ENCODE measurements at places on chromosomes 2 and 18.
A peak's percentile ranks its signal among the peaks of the same experiment; 100 is the strongest.

- DNase-seq = peak; percentile 65
These were observed 4.7 kb downstream of the CYTIP start for GRCh38 chr2:157438863-157439823.

- DNase-seq = peak; percentile 58
These were observed 165.2 kb downstream of the SH3BP4 start for GRCh38 chr2:235116885-235117492.

GRCh38 chr2:220034426-220035130 lies 407.1 kb downstream of the SLC4A3 start:
- DNase-seq = peak; percentile 87

- no peak for DNase-seq
These were observed 1.7 kb upstream of the AQP12A start for GRCh38 chr2:240689975-240690374.

DNA sequence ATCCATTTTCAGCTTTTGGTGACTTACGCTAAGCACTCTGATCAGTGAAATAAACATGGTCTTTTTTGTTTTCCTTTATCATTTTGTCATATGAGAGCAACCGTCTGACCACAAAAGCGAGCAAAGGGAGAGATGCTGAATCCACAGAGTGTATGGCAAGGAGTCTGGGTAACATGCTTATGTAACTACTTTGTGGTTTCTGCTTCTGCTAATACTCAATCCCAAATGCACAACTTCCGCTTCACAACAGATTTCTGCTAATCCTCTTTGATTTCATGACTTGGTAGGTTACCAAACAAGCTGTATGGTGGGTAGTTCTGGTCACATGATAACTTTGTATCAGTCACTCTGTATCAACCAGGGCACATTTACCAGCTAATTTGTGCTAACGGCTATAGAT lies 908.4 kb upstream of the CRIM1 start:
- no peak for DNase-seq

DNA sequence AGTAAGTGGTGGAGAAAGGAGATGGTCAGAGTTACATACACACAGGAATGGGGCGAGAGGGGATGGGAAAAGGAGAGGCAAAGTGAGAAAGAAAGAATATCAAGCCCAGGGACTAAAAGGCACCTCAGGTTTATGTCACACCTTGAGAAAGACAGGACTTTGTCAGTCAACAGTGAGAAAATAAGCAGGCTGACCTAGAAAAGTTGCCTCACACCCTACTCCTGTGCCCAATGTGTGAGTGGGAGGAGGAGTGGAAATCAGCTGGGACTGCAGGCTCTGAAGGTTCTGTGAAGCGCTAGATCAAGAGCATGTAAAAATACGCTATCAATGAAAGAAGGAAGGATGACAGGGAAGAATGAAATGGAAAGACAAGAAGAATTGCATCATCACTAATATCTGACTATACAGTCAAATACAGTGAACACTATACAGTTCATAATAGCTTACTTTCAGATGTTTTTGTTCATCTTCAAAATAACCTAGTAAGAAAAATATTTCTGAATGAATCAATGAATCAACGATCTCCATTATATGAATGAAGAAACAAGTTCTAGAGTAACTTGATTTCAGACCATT lies 10.7 kb downstream of the VPS54 start:
- DNase-seq = no peak

DNA sequence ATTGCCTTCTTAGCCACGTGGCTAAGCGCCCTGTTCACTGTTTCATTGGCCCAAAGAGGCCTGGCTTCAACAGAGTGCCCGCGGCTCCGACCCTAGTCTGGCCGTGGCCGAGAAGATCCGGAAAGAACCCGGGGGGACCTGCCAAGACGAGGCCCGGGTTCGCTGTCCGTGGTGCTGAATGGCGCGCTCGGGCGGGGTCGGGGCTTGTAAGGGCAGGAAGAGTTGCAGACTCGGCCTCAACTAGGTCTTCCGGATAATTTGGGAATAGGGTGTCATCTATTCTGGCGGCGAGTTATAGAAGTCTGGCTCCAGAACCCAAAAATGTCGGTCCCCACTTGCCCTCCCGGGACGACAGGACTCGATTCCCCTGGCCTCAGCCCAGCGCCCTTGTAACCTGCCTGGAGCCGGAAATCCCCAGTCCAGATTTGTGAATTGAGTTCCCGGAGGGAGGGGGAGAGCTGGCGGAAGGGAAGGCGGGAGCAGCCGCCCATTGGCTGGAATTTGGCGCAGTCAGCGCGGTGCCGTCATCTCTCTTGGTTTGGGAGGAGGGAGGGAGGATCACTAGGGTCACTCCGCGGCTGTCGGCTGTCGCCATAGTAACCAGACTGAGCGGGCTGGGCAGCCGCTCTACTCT lies 3.5 kb downstream of the CDK5R2 start:
- DNase-seq = peak; percentile 70

DNA sequence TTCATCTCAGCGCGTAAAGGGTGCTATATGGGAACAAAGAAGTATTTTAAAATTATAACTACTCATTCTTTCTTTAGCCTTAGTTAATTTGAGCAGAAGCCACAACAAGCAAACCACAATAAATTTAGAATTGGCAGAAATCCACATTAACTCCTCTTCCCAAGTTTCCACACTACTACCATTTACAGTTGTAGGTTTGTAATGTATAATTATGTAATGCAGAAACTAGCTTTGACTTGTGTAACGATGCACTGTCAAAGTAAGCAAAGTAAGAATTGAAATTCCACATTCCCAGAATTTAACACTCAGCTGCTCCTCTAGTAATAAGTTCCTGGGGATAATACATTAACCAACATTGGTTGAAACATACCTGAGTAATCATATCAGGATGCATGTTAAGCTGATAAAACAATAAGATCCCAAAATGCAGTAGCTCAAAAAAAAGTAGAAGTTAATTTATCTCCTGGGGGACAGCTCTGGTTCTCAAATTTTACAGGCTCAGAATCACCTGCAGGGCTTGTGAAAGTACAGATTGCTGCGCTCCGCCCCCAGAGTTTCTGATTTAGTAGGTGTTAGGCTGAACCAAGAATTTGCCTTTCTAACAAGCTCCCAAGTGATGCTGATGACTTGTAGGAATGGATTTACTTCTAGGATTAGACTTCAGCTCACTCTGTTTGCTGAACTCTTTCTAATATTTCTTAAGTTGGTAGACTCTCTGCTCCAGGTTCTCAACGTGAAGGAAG lies 9.9 kb downstream of the GRP start:
- DNase-seq = no peak

- peak; percentile 39 for DNase-seq
These were observed 124.9 kb downstream of the RDH14 start for GRCh38 chr2:18435426-18436037.

GRCh38 chr2:217757108-217757463 lies 245.7 kb downstream of the TNS1 start:
- DNase-seq = no peak

- DNase-seq = no peak
These were observed 206.1 kb downstream of the HAUS1 start for GRCh38 chr18:46310258-46310657.

DNA sequence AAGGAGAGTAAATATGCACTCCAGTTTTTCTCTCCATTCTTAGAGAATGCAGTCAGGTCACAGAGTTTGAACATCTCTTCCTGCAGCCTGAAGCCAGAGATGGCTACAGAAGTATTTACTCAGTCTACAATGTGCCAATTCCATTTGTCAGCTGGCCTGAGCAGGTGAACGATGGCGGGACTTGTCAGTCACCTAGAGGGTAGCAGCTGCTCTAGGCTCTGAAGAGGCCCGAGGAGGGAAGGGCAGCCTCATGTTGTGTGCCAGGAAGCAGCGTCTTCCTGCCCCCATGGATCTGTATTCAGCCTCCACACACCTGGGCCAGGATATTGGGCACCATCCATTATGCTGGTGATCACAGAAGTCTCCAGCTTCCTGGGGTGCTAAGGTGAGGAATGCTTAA lies 316.7 kb upstream of the CHAC2 start:
- no peak for DNase-seq

DNA sequence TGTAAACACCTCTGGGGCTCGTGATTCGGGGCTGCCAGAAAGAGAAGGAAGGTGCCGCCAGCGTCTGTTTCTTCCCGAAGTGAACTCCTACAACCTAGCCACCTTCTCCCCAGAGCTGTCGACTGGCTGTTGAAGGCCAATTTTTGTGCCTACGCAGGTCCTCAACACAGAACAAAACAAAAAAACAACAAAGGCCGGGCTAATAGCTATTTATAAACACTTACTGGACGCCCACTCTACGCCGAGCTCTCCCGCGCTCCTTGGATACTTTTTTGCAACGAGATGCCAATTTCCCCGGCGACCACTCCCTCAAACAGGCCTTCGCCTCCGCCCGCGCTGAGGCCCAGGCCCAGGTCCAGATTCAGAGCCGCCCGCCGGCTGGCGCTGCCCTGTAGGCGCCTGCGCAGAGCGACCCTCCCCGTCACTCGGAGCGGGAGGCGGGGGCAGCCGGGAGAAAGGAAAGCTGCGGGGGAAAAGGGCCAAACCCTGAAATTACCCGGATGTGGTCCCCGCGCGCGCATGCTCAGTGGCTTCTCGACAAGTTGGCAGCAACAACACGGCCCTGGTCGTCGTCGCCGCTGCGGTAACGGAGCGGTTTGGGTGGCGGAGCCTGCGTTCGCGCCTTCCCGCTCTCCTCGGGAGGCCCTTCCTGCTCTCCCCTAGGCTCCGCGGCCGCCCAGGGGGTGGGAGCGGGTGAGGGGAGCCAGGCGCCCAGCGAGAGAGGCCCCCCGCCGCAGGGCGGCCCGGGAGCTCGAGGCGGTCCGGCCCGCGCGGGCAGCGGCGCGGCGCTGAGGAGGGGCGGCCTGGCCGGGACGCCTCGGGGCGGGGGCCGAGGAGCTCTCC lies at the start of gene SMAD4:
SMAD4 (plus strand) TSS at position 520 of the 843 bp plus-strand sequence. CDS start 16,834 bp downstream, outside the sequence.
- DNase-seq = peak; percentile 99

DNA sequence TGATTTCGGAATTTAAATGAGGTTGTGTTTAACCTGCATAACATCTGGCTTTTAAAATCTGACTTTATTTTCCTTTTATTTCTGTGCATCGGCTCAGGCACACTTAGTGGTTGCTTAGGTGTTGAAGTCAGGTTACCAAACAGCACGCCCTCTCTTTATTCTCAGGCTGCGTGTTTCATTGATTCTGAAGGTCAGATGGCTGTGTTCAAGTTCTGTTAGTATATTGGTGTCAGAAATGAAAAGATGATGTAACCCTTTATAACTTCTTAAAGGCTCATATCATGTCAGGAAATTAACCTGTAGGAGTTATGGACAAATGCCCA lies 246.5 kb downstream of the LDLRAD4 start:
- DNase-seq = no peak

DNA sequence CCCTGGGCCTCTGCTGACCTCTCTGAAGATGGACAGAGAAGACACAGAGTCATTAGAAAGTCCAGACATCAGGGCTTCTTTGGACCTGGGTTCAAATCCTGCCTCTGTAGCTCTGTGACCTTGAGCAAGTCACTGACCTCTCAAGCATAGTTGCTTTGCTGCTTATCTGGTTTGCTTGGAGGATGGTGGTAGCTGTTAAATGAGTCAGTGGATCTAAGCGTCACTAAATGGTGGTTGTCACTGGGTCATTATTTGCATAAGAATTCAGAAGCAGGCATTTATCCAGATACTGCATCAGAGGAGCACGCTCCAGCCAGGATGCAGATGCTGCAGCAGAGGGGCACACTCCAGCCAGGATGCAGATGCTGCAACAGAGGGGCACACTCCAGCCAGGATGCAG lies 229.2 kb downstream of the GLI2 start:
- DNase-seq = no peak

DNA sequence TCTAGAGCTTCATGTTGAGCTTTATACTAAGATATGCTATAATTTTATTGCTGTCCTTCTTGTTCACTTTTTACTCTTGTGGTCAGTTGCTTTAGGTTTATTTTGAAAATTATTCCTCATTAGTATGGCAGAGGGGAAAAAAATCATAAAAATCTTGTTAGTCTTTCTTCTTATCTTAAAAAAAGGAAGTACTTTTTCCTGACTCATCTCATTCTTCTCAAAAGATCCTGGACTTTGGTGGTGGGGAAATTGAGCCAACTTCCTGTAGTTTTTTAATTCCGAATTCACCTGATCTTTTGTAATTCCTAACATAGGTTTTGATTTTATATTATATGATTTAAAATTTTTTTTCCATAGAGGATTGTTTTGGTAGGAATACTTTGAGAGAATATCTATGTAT lies 3.8 kb downstream of the SLC4A1AP start:
- DNase-seq = no peak

- no peak for DNase-seq
These were observed 47.4 kb upstream of the CAB39 start for GRCh38 chr2:230665263-230665691.

DNA sequence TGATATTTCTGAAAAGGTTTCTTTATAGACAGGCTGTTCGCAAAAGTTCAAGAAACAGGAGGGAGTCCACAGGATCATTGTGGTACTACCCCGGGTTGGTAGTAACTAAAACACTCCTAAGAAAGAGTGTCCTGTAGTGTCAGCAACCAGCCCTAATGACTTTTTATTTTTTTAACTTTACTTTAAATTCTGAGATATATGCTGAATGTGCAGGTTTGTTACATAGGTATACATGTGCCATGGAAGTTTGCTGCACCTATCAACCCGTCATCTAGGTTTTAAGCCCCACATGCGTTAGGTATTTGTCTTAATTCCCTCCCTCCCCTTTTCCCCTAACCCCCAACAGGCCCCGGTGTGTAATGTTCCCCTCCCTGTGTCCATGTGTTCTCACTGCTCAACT lies 1396.9 kb upstream of the ZEB2 start:
- no peak for DNase-seq

GRCh38 chr18:5770176-5770575 lies 125.1 kb downstream of the TMEM200C start:
- no peak for DNase-seq

DNA sequence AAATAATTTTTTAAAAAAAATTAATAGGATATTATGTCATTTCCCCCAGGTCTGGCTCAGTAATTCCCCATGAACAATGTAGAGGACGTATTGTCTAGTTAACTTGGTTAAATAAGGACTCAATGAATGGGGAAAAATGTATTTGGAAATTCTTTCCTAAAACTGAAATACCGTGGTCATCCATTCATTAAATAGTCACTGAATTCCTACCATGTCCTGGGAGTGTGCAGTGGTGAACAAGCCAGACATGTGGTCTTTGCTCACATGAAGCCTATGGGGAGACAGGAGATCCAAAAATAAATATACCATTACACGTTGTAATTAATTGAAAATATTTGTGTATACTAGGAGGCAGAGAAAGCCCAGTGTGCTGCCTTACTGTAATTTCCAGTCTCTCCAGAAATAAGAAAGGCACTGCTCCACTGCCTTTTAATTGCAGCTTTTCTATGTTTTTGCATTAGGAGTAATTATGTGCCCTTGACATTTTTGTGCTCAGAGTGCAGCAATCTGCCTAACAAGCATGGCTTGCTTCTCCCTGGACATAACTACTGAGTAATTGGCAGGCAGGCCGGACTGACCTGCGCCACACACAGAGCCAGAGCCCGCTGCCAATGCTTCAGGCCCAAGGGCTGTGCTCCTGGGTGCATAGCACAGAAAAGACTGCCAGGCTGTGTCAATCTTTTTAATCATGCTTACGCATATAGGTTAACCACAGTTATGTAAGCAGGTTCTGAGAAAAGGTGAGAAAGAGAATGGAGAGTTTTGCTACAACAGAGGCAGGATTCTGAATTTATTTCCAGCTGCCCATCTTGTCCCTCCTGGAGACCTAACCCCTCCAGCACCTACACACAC lies 22.2 kb upstream of the TTC39C start:
- no peak for DNase-seq

All from GM03348 (cell line).